ENCODE measurements at places on chromosomes 2 and 18.

GRCh38 chr2:108910541-108911396 is 78.3 kb downstream of the EDAR start:
- no peak for DNase-seq

DNA sequence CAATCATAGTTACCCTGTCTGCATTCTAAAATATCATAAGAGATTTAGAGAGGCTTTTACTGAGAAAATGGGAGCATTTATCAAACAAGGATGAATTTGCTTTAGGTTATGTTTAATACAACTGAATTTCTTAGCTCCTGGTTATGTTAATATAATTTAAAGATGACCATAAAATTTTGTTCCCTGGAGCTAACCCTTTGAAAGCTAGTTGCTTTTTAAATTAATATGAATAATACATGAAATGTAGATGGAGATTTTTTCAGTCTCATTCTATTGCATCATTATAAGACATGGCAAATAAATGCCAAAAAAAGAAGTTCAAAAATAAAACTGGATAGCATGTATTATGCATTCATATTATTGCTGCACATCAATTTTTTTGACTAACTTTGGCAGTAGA is 344.1 kb upstream of the NXPH2 start:
- DNase-seq: no peak

- no peak for DNase-seq
Measured at GRCh38 chr2:232632904-232633412, 446 bp upstream of the EFHD1 start.

DNA sequence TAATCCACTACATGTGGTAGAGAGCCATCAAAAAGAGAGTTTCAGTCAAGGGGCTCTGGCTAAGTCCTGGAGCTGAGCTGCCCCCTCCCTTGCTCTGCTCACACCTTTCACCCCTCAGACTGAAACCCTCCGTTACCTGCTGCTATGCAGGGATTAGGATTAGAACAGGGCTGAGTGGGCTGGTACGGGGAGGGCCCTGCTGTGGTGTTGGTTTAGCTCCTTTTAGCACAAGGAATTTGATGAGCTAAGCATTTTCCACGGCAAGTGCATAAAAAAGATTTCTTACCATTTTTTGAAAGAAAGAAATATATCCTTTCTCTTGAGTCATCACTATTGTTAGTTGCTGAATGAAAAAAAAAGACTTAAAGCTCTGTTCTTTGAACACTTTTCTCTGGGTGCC is 46.3 kb downstream of the TCF7L1 start:
- DNase-seq: no peak

Data from mammary epithelial cell (primary cell).